Left ventricle myocardium inferior (tissue), 1 donor: ENCODE measurements at places on chromosomes 12 and 14. TPM values are rescaled to one million over a fixed set of nuclear protein-coding genes. Genes with fewer than 3 reads are reported as not detected.

DNA sequence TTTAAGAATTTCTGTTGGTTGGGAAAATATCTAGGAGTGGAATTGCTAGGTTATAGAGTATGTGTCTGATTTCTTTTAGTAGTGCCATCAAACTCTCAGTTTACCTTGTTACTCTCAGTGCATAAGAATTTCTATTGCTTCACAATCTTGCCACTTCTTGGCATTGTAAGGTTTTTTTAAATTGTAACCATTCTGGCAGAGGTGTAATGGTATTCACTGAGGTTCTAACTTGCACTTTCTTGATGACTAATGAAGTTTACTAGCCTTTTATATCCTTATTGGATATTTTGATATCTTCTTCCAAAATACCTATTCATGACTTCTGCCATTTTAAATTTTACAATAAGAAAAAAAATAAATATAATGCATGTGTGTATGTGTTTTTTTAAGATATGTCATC is 478.0 kb downstream of the NAV3 start:
- no peak for DNase-seq

DNA sequence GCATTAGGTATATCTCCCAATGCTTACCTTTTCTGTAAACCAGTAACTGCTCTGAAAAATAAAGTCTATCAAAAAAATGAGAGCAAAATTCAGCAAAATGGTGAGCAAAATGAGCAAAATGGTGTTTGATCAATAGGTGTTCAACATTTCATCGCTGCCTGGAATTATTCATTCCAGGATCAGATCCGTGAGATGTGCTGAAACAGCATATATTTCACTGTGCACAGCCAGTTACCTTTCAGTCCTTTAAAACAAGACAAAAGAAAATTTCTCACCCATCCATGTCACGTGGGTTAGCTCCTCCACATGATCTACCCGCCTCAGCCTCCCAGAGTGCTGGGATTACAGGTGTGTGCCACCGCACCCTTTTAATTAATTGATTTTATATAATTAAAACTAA is 8.1 kb upstream of the FGF23 start:
- no peak for DNase-seq

- DNase-seq = no peak
Measured at GRCh38 chr14:72974661-72975060, 48.4 kb downstream of the DCAF4 start.

Gene RAB3IP
- total RNA-seq = 23.0 TPM
